ENCODE measurements at places on chromosomes 3 and 15.

GRCh38 chr3:55770077-55770476, 283.0 kb upstream of the WNT5A start:
- no peak for DNase-seq

DNA sequence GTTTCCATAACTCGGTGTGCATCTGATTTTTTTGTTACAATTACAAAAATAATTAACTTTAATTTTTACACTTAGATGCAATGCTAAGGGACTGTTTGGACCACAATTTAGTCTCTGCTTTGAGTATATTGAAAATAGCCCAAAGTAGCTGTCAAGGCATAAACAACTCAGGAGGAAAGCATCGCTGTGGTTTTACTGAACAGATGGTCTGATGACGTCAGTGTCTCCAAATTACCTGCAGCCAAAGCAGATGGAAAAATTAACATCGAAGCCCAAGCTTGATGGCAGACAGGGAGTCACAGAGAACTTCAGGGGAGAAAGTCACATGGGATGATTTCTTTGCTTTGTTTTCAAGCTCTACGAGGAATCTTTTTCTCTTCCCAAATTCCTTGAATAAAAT, 83.1 kb upstream of the PLCL2 start:
- DNase-seq, result no peak

DNA sequence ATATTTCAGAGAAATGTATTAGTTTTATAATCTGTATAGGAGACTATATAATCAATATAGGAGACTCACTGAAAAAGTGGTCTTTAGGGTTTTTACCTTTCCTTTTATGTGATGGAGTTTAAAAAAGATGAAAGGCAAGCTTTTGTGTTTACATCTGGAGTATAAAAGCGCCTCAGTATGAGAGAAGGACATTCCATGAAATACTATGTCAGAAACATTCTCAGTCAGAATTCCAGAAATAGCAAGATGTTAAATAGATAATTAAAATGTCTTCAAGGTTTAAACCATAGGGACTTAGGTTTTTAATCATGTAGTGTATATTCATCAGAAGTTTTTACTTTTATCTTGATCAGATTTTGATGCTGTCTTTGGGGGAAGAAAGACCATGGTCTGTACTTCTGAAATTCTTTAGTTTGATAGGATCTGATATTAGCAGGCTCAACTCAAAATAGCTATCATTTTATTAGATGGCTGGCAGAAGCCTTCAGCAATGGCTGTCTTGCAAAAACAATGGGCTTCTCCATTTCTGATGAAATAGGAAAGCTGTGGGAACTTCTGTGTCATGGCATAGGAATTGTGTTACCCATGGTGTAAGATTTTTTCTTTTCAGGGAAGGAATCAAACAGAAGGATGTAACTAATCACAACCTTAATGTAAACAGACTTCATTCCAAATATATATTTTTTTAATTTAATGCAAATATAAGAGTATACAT, 209.6 kb upstream of the PLSCR5 start:
- no peak for DNase-seq

- DNase-seq, result no peak
Observed at GRCh38 chr3:129195731-129196256, 12.1 kb upstream of the CNBP start.

GRCh38 chr3:110459021-110459420, 612.6 kb upstream of the NECTIN3 start:
- DNase-seq, result no peak

DNA sequence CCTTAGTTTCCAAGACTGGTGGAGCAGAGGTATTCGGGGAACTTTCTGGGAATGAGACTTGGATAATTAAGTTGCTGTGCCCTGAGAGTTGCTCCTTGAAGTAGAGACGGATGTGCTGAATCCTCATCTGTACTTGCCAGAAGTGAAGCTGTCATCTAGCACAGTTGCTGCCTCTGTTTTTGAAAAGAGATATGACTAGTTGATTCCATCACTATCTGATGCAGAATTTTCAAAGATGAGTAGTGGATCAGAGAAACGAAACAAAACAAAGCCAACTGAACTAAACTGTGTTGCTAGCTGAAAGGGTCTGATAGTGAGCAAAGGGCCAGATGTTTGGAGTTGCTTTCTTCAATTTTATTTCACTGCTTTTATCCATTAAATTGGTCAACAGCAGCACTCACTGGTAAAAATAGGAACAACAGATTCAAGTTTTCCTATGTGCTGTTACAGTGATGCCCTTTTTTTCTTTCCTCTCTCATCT, 52.7 kb downstream of the MITF start:
- no peak for DNase-seq

- DNase-seq, result no peak
Observed at GRCh38 chr3:28118087-28118486, 123.3 kb upstream of the CMC1 start.

DNA sequence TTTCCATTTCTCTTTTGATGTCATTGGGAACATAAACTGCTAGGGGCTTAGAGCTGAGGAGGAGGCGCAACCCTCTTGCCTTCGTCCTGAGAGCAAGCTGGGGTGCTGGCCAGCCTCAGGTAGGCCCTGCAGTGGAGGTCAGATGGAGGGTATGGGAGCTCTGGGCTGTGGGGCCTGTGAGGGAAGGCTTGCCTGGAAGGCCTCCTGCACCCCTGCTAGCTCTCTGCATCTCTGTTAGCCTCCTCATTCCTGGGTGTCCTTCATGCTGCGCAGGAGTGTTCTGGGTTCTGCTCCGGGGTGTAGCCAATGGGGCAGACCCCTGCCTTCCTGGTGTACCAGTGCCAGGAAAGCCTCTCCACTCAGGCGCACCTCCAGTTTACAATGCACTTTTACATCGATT, 11.8 kb downstream of the GP5 start:
- no peak for DNase-seq

GRCh38 chr15:47399100-47399499, 318.2 kb upstream of the SEMA6D start:
- DNase-seq, result no peak

GRCh38 chr3:151877269-151877668, 3.8 kb downstream of the SUCNR1 start:
- no peak for DNase-seq

DNA sequence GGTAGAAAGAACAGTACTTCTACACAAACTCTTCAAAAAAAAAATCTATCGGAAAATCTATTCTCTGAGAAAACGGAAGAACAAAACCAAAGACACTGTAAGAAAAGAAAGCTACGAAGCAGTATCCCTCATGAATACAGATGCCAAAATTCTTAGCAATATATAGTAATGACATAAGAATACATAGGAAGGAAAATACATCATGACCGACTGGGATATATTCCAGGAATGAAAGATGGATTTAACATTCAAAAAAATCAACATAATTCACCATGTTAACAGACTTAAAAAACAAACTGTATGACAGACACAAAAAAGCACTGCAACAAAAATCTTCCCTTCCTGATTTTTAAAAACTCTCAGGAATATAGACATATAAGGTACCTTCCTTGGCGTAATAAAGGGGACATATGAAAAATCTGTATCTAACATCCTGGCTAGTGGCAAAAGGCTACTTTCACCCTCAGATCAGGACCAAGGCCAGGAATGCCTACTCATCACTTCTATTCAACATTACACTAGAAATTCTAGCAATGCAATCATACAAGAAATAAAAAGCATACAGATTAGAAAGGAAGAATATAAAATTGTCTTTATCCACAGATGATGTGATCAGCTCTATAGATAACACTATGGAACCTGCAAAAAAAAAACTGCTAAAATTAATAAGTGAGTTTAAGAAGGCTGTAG, 77.6 kb upstream of the XXYLT1 start:
- DNase-seq, result no peak

- DNase-seq, result no peak
Observed at GRCh38 chr3:129793942-129794310, 99.6 kb downstream of the TMCC1 start.

DNA sequence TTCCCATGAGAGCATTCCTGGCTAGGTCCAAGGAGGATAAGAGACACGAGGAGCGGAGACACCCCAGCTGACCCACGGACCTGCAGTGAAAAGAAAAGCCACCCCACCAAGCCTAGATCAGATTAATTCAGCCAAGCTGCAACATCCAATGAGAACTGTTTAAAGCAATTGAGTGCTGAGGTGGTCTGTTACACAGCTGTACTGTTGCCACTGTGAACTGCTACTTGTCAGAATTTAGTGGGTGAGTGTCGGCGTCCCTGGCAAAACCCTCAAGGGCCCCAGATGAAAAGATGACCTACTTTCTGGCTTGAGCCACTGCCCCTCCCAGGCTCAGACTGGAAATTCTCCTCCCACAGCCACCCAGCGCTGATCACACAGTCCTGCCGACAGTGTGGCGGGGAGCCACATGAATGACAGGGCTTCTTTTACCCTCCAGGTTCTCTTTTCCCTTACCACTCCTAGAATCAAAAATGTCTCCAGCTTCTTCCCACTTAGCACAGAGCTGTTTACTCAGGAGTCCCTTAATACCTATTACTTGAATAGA, 26.4 kb upstream of the KBTBD12 start:
- DNase-seq, result no peak

Measured in stimulated activated CD8-positive, alpha-beta memory T cell treated with anti-CD3 and anti-CD28 coated beads, Interleukin-4, amount 100 ng/mL, for 1 hour (primary cell).